Amygdala (tissue), 56 donors: ENCODE measurements at places on chromosomes 2 and 18.

GRCh38 chr2:120390381-120391055 lies 44.6 kb downstream of the INHBB start:
- DNase-seq = no peak

GRCh38 chr2:122112216-122113005 lies 357.0 kb downstream of the TSN start:
- DNase-seq = no peak

GRCh38 chr2:42967959-42968674 lies 175.7 kb upstream of the HAAO start:
- no peak for DNase-seq

- no peak for DNase-seq
Measured at GRCh38 chr2:30127016-30127893, 19.6 kb upstream of the YPEL5 start.

DNA sequence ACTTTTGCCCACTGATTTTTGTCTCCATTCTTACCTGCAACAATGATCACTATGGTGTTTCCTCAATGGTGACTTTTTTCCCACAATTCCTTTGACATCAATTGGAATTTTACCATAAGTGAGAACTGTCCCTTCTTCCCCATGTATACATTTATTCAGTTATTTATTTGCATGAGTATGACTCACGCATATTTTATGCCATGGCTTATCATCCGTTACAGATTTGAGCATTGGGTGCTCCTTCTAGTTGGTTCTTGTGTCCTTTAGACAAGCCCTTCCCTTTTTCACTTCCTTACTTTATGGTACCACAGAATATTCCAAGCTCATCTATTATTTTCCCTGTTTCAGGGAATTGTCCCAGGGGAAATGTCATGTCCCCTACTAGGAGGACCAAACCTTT lies 7.6 kb downstream of the COX5B start:
- no peak for DNase-seq

DNA sequence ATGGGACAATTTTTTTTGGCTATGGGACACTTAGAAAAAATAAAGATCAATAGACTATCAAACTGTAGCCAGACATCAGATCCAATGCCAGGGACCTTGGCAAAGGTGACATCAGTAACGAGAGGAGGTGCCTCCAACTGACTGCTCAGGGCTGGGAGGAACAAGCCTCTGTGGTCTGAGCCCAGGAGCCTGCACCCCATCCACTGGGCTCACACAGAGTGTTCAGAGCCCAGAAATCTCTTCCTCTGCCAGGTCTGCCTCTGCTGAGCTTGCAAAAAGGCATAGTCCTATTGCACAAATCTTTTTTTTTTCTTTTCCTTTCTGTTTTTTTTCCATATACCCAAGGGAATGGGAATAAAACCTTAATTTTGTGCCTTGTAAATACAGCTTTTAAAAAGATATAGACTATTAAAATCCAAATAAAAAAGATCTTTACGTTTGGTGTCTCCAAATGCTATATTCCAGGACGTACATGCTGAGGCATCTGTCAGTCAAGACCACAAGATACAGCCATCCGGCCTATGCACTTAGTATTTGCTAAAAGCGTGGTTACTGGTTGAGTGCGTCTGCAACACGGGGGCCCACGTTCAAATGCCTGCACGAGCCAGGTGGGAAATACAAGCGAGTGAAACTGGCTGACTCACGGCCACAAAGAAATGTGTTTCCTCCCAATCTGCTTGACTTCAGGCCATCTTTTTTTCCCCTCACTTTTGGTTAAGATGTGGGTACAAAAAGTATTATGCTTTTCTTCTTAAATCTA lies 7.8 kb upstream of the ARHGAP25 start:
- no peak for DNase-seq

- DNase-seq = no peak
Measured at GRCh38 chr18:31791817-31792579, 31.3 kb upstream of the SLC25A52 start.

DNA sequence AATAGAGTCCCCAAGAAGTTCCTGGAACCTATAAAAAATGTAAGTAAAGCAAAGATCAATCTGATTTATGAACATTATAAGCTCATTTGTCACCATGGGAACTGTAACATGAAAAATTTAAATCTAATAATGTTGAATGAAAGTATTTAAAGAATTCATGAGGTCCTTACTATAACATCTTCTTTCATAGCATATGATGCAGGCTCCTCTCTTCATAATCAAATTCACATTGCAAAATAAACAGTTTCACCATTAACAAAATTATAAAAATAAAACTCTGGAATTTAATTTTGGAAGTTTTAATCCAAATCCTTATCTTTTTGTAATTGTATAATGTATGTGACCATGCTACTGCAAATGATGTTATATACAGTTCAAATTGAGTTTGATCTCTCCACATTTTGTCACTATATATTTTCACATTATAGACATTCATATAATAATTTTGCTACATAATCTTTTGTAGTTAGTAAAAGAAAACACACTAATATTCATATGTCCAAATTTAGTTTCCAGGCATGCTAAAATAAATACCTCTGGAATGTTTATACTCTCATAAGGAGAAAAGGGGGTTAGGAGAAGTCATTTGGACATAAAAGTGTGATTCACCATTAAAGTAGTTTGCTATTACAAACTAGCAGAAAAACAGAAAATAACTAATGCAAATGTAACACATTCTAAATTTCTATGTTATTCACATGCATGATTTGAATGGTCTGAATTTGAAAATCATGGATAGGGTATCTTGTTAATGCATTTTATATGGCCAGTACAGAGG lies 954.1 kb downstream of the DSC3 start:
- DNase-seq = no peak

DNA sequence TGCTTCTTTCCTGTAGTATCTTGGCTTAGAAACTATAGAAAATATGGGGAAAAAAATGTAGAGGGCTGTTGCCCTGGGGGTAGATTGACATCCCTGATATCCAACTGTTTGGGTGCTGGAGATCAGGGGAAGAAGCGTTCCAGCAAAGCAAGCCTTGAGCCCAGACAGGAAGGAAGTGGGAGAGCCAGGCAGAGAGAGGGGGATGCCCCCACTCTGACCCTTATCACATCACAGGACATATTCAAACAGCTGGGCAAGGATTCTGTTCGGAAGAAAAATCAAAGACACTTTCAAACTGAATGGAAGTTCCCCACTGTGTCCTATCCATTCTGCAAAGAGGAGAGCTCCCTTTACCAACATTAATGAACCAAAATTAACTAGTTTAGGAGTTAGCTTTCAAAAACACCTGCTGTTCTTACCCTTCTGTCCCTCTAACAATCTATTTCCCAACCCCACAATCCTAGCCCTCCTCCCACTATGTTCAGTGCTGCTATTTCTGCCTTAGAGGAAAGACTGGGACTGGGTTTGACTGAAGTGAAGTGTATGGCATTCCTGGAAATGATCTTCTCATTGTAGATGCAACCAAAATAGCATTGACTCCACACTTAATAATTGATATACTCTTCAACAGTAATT lies 16.9 kb upstream of the KCNG3 start:
- no peak for DNase-seq

- no peak for DNase-seq
Measured at GRCh38 chr2:149000158-149000938, 38.2 kb upstream of the LYPD6B start.

DNA sequence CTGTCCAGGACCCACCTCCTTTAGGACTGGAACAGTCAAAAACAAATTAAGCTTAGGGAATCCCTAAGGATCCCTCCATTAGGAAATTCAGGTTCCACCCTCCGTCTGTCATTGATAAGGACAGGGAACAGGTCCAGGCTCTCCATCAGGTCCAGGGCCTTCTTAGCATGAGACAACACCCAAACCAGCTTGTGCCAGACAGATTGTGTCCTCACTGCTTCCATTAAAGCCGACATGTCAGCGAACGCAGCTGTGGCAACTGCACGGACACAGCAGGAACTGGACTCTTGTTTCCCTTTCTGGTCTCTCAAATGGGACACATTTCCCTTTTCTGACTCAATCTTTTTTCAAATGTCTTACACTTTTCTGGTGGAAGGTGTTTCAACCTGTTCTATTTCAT lies 81.4 kb downstream of the BCL11A start:
- DNase-seq = no peak

DNA sequence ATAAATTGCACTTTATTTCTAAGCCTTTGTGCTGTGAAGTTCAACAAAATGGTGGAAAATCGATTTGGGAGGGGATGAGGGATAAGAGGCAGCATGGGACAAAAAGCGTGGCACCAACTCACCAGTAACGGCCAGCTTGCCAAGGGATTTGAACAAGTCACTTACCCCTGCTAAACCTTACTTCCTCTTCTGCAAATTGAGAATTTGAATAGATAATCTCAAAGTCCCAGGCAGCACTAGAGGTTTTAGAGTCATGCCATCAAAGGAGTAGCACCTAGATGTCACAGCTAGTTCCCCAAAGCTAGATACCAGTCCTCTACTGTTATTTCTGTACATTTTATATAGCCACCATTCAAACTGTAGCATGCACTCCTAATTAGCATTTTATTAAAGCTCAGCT lies 83.7 kb upstream of the VRK2 start:
- DNase-seq = no peak

- DNase-seq = no peak
Measured at GRCh38 chr2:105969552-105969951, 224.5 kb downstream of the UXS1 start.

DNA sequence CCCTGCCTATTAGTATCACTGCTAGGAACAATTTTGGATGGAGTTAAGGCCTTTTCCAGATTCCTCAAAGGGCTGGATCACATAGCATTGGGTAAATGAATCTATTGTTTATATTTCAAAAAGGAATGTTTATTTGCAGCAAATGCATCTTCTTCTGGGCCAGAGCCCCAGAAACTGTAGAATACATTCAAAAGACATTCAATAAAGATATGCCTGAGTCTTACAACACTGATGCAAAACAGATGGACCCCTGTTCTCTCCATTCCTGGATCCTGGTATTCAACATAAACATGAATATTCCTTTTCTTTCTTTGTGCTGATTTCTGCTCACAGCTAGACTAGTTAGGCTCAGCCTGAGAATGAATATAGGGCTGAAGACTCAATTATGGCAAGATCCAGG lies 227.2 kb upstream of the KLHL29 start:
- no peak for DNase-seq

GRCh38 chr18:68780802-68781635 lies 16.9 kb upstream of the CCDC102B start:
- no peak for DNase-seq

- no peak for DNase-seq
Measured at GRCh38 chr18:65363911-65364632, 386.7 kb upstream of the CDH7 start.

GRCh38 chr2:75340560-75340959 lies 141.2 kb upstream of the TACR1 start:
- DNase-seq = no peak

DNA sequence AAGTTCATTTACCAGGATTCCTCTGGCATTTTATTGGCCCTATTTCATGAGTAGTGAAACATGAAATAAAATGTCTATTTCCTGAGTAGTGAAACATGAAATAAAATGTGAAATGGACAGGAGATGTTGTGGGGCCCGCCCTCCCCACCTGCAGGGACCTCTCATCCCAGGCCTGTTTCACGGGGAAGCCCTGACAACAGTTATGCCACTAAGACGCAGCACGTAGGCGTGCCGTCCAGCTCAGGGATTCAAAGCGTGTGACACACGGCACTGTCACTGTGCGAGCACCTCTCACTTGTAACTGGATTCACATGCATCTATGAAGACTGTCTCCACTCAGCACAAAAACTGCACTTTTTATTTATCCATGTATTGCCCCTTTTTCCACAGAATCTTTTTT lies 83.4 kb upstream of the SNTG2 start:
- no peak for DNase-seq

- no peak for DNase-seq
Measured at GRCh38 chr18:74608681-74609080, 11.0 kb downstream of the ZNF407 start.

DNA sequence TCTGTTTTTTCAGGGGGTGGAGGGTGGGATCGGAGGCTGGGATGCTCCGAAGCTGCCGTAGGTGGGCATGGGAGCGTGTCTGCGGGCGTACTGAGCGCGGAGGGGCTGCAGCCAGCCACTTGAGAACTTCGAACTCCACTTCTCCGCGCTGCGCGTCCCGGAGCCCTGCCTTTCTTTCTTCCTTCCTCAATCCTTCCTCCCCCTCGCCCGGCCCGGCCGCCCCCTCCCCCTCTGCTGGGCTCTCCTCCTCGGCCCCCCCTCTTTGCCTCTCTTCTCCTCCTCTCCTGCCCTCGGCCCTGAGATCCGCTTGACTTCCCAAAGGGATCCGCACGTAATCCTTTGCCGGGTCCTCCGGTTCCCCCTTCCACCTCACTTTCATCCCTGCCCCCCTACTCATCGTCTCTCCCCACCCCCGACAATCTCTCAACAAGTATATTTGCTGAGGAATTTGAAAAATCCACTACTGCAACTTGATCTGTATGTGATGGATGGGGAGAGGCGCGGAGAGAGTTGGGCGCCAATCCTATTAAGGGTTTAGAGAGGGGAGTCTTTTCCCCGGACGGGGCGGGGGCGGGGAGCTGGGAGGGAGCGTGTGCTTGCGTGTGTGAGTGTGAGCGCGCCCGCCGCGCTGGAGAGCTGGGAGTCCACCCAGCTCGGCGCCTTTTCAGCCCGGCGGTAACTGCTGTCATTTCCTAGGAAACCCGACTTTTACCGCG lies 1.1 kb downstream of the GLI2 start:
- DNase-seq = no peak

DNA sequence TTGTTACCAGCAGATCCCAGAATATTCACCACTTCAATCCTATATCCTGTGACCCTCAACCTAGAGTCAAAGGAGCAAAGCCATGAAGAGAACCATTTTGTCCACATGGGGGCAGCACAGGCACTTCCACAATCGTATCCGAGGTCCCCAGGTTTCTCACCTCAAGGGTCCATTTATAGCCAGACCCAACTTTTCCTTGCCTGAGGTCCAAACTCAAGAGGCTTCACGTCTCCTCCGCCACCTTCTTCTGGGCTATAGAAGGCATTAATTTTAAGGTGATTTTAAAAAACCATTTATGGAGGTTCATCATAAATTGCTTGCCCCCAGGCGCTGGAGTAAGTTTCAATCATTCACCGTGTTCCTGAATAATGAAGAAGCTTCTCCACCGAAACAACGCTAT lies 111.6 kb upstream of the NABP1 start:
- no peak for DNase-seq

DNA sequence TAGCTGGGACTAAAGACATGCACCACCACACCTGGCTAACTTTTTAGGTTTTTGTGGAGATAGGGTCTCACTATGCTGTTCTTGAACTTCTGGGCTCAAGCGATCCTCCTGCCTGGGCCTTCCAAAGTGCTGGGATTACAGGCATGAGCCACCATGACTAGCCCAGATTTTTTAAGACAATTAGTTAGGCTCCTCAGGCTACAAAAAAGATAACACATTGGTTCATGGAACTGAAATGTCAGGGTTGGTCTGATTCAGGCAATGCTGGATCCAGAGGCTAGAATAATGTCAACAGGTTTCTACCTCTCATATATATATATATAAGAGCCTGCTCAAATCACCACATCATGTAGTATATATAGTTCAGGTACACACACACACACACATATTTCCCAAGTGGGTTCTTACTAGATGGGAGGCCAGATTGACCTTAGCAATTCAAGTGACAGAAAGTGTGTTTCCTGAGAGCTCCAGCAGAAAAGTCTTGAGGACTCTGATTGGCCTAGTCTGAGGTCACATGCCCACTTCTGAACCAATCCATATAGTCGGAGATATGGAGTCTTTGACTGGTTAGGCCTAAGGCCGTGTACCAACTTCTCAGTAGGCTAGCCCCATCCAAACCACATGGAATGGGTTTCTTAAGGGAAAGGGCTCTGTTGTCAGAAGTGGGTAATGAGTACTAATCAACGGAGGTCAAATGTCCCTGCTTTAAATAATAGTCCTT lies 72.6 kb upstream of the LAPTM4A start:
- DNase-seq = no peak

GRCh38 chr2:237359518-237359840 lies 54.5 kb downstream of the COL6A3 start:
- no peak for DNase-seq

GRCh38 chr18:76444446-76445105 lies 50.5 kb downstream of the ZNF516 start:
- no peak for DNase-seq
